ENCODE measurements at places on chromosomes 1 and 21.

GRCh38 chr1:168468822-168469221 is 75.0 kb downstream of the XCL2 start:
- no peak for DNase-seq

GRCh38 chr1:66247415-66248208 is 286.3 kb upstream of the SGIP1 start:
- DNase-seq = no peak

- DNase-seq = no peak
Observed at GRCh38 chr1:1624443-1625403, 7.2 kb upstream of the MMP23B start.

GRCh38 chr1:85028151-85028550 is 20.1 kb downstream of the MCOLN3 start:
- DNase-seq = no peak

- no peak for DNase-seq
Observed at GRCh38 chr1:219144658-219145315, 28.9 kb upstream of the LYPLAL1 start.

DNA sequence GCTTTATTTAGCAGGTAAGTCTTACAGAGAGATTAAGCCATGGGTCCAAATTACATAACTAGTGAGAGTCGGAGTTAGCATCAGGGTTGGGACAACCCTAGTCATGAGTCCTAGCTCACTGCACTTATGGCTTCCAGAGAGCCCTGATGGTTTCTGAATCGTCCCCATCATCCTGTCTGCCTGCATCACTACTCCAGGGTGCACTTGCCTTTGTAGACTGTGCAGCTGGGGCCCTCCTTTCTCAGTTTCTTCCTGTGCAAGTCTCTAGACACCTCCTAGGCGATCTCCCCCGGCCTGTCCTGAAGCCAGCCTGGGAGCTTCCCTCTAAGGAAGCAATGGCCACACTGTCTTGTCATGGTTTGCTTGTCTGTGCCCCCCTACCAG is 37.1 kb downstream of the KIAA0040 start:
- no peak for DNase-seq

DNA sequence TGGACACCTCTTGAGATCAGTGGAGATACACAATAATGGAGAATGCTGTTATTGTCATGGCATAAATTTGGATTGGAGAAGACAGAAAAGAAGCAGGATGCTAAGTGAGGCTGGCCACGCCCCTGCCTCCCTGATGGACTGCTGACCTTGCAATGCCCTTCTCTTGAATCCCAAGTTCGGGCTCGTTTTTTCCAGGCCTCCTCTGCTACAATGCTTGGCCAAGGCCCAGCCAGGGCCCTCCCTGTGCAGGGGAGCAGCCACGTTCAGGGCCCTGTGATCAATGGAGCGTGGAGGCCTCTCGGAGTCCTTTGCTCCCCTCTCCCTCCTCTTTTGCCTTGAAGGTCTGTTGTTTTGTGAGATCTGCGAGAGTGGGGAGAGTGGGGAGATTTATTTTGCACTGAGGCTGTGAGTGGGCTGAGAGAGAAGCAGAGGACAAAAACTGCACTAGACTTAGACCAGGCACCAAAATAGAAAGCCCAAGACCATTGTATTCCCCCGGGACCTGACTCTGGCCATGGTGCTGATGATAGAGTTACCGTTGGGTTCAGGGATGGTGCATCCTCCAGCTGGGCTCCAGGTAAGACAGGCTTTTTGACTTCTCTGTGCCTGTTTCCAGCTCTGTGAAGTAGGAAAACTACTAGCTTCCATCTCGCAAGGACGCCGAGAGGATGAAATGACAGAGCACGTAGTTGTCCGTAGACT is 268.6 kb downstream of the KAZN start:
- DNase-seq = no peak

GRCh38 chr1:25676488-25676887 is 59.9 kb downstream of the MAN1C1 start:
- no peak for DNase-seq

All from effector CD4-positive, alpha-beta T cell (primary cell).